GM23338 (cell line): ENCODE measurements at places on chromosomes 11 and 22. TPM values are rescaled to one million over a fixed set of nuclear protein-coding genes. Genes with fewer than 3 reads are reported as not detected.

TRPC6 gene
- 0.47 and 4.4 TPM in 2 replicates for total RNA-seq

UPB1 gene
- 0.16 TPM in 1 of 2 replicates, not detected in the other for total RNA-seq

RSF1 gene
- total RNA-seq = 42.4 and 51.2 TPM in 2 replicates

BAD gene
- 45.8 and 46.4 TPM in 2 replicates for total RNA-seq

GRM5 gene
- 0.23 and 0.45 TPM in 2 replicates for total RNA-seq

OR8U1 gene
- total RNA-seq = not detected in 2 replicates

SCN4B gene
- 1.7 and 3.0 TPM in 2 replicates for total RNA-seq

- H3K27me3 ChIP-seq = no peaks in the 10 kb centered on the region
- no peaks in the 10 kb centered on the region for H3K36me3 ChIP-seq
- peak; percentile 51 for DNase-seq
- peak overlapping the region; percentile 40 for H3K4me3 ChIP-seq
- no peak overlapping the region for H3K27ac ChIP-seq
Measured at GRCh38 chr22:27310966-27311697, 490.4 kb downstream of the MN1 start.

DNA sequence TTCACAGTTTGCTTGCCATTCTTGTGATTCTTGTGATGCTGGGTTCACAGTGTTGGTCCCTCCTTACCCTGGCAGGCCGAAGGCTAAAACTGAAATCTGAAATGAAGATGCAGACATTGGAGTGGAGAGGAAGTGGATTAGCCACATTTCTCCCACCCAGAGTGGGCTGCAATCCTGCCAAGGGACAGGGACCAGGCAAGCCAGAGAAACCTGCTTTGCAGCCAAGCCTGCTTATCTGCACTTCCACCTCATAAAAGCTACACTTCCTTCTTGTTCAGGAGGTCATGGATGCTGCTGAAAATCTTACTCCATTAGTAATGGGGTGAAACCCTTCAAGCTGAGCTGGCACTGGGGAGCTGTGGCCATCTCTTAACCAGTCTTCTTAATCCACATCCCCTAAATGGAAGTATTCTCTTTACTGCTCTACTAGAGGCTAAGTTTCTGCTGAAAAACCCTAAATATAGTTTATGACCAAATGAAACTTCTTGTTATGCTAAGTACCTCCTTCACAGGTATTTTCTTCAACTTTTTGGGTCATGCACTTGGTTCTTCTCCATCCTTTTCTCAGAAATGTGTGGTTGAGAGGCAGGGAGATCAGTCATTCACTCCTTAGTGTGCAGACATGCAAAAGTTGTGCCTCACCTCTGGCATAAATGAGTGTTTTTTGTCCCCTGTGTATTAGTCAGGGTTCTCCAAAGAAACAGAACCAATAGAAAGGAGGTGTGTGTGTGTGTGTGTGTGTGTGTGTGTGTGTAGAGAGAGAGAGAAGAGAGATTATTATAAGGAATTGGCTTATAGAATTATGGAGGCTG is 133.9 kb upstream of the BMAL1 start:
- no peak overlapping the region for H3K4me3 ChIP-seq
- no peak for DNase-seq
- H3K36me3 ChIP-seq = no peaks in the 10 kb centered on the region
- H3K4me1 ChIP-seq = no peaks in the 10 kb centered on the region
- no peaks in the 10 kb centered on the region for H3K27me3 ChIP-seq

GRCh38 chr11:27116684-27117083 is 76.1 kb downstream of the BBOX1 start:
- H3K4me1 ChIP-seq = no peaks in the 10 kb centered on the region
- H3K27ac ChIP-seq = no peak overlapping the region
- H3K36me3 ChIP-seq = no peaks in the 10 kb centered on the region
- DNase-seq = no peak

GRCh38 chr11:93392867-93393266 is 62.3 kb downstream of the DEUP1 start:
- no peaks in the 10 kb centered on the region for H3K27me3 ChIP-seq
- DNase-seq = no peak

DNA sequence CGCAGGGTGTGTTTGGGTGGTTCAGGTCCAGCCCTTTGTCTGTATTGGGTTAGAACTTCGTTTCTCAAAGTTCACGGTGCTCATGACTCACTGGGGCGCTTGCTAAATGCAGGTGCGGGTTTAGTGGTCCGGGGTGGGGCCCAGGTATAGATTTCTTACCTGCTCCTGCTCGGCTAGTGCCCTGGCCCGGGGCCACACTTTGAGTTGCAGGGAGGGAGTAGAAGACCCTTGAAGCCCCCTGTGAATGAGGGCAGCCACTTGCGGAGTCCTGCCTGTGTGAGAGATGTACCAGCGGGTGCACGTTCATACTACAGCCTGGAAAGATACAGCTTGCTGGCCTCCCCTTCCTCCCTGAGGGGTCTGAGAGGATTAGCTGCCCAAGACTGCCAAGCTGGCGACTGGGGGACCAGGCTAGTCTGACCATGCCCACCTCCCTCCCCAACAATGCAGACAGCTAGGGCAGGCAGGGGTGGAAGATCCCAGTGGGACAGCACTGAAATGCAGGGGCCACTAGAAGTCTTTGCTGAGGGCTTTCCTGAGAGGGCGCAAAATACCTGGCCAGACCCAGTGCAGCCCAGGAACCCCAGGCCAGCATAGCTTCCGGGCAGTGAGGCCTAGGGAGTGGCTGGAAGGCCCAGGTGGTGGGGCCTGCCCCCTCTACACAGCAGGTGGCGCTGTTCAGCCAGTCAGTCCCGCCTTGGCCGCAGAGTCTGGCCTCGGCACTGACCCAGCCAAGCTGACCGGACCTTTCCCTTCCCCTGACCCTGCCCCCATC is 5.1 kb upstream of the MYRF start:
- no peak overlapping the region for H3K4me3 ChIP-seq
- DNase-seq = peak; percentile 87
- no peaks in the 10 kb centered on the region for H3K36me3 ChIP-seq

DNA sequence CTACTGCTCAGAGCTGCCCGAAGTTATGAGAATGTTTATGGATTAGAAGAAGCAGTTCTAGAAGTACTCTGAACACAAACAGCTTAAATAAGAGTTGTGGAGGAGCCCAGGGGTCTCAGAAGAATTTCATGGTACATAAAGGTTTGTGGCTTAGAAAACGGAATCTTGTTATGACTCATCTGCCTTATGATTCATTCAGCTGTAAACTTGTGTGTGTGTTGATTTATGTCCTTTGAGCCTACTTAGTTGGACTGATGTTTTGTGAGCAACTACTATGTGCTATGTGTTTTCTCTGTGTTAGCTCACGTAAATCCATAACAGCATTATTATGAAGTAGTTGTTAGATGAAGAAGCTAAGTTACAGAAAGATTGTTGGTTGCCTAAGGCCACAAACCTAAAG is 203.7 kb downstream of the PGR start:
- H3K36me3 ChIP-seq = no peaks in the 10 kb centered on the region
- H3K4me1 ChIP-seq = no peaks in the 10 kb centered on the region
- no peak overlapping the region for H3K4me3 ChIP-seq
- H3K27me3 ChIP-seq = no peaks in the 10 kb centered on the region
- no peak overlapping the region for H3K27ac ChIP-seq

- DNase-seq = peak; percentile 91
- H3K36me3 ChIP-seq = no peaks in the 10 kb centered on the region
- H3K4me3 ChIP-seq = peak overlapping the region; percentile 67
- peaks cover 62% of the 10 kb centered on the region for H3K27me3 ChIP-seq
- H3K4me1 ChIP-seq = peaks cover 18% of the 10 kb centered on the region; the same call in 1 of the 2 replicates
Measured at GRCh38 chr22:29071261-29072045, 1.4 kb upstream of the KREMEN1 start.

GRCh38 chr22:39301926-39302325 is 17.5 kb downstream of the RPL3 start:
- no peaks in the 10 kb centered on the region for H3K36me3 ChIP-seq
- H3K4me1 ChIP-seq = peaks cover 18% of the 10 kb centered on the region; the same call in 1 of the 2 replicates
- no peak overlapping the region for H3K4me3 ChIP-seq
- H3K27ac ChIP-seq = no peak overlapping the region

- H3K27me3 ChIP-seq = no peaks in the 10 kb centered on the region
- no peaks in the 10 kb centered on the region for H3K4me1 ChIP-seq
- H3K4me3 ChIP-seq = no peak overlapping the region
- no peak for DNase-seq
Measured at GRCh38 chr11:46755962-46756361, 36.9 kb downstream of the F2 start.

- no peaks in the 10 kb centered on the region; the same call in 1 of the 2 replicates for H3K36me3 ChIP-seq
- no peak overlapping the region for H3K27ac ChIP-seq
- no peak overlapping the region for H3K4me3 ChIP-seq
- DNase-seq = no peak
- H3K4me1 ChIP-seq = no peaks in the 10 kb centered on the region
Measured at GRCh38 chr22:24816806-24817205, 10.8 kb downstream of the SGSM1 start.

GRCh38 chr11:92866679-92867282 is 102.7 kb upstream of the MTNR1B start:
- H3K4me3 ChIP-seq = no peak overlapping the region
- H3K4me1 ChIP-seq = no peaks in the 10 kb centered on the region
- no peak overlapping the region for H3K27ac ChIP-seq
- DNase-seq = peak; percentile 42
- no peaks in the 10 kb centered on the region for H3K36me3 ChIP-seq

DNA sequence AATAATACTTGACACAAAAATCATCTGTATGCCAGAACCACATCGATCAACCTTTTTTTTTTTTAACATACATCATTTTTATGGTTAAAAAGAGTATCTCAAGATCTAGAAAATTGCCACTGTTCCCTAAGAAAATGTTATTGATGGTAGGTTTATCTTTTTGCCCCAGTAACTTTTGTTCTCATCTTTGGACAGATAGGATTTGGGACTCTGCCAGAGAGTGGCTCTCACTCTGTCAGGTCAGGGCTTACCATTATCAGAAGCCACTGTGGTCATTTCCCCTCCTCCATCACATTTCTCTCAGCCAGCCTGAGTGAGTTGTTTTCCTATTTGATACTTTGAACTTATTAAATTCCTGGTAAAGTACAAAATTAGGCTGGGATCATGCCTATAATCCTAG is 47.9 kb upstream of the YWHAH start:
- no peak overlapping the region for H3K27ac ChIP-seq
- DNase-seq = no peak
- no peaks in the 10 kb centered on the region for H3K27me3 ChIP-seq
- H3K4me3 ChIP-seq = no peak overlapping the region
- H3K36me3 ChIP-seq = no peaks in the 10 kb centered on the region

DNA sequence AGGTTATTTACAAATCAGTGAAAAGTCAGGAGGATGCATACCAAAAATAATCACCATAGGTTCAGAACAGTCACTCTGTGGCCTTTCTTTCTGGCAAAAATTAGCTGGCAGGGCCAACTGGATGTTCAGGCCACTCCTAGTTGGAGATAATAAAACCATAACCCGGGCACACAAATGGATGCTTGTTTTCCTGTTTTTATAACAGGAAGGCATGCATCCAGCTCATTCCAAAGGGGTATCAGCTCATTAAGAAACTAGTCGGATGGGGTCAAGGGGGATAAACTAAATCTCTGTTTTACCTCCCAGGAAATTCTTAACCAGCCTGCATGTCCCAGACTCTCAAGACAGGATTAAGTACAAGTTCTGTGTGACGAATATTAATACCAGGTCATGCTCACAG is 81.0 kb downstream of the FBXO7 start:
- H3K4me3 ChIP-seq = no peak overlapping the region
- H3K27me3 ChIP-seq = no peaks in the 10 kb centered on the region
- H3K27ac ChIP-seq = no peak overlapping the region
- H3K36me3 ChIP-seq = no peaks in the 10 kb centered on the region

DNA sequence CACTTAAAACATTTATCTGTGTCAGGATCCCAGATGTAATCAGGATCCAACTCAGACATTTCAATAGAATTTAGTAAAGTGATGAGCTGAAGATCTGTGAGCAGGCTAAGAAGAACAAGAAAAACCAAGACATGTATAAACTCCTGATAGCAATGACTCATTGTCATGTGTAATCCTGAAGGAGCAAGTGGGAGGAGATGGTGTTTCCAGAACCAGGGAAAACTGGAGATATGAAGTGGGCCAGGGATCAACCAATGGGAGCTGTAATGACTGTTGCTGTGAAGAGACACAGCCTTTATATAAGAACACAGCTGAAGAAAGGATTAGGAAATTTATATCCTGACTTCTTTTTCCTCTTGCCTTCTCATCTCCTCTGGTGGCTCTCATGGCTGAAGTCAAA is 682.5 kb upstream of the ARHGAP42 start:
- H3K27ac ChIP-seq = no peak overlapping the region
- H3K27me3 ChIP-seq = no peaks in the 10 kb centered on the region
- no peaks in the 10 kb centered on the region for H3K36me3 ChIP-seq

DNA sequence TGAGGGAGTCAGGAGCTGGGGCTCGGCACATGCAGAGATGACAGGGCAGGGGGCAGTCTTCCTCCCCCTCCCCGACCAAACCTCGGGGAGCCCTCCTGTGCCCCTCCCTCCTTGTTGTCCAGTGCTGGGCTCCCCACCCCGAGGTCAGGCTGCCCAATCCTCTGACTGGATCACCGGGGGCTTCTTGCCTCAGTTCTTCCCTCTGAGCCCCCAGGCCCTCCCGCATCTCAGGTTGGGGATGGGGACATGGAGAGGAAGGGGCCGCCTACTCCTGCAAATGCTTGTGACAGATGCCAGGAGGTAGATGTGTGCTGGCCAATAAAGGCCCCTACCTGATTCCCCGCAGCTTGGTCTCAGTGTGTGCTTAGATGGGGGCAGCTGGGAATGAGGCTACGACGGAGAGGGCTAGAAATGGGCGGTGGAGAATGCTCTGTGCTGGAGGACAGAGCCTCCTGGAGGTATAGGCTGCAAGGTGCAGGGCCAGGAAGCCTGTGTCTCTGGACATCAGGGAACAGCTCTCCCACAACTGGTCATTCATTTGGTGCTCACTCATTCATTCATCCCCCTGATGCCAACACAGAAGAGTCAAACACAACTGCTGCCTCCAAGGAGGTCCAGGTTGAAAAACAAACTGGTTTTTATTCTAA is 8.4 kb downstream of the RHBDD3 start:
- peak; percentile 68 for DNase-seq
- H3K36me3 ChIP-seq = no peaks in the 10 kb centered on the region
- no peaks in the 10 kb centered on the region for H3K27me3 ChIP-seq
- H3K4me1 ChIP-seq = 0 out of 2 replicates have a peak, but pooled peaks cover 5% of the 10 kb centered on the region
- H3K27ac ChIP-seq = no peak overlapping the region

GRCh38 chr11:108025387-108026080 is 16.8 kb downstream of the CUL5 start:
- no peaks in the 10 kb centered on the region for H3K36me3 ChIP-seq
- no peaks in the 10 kb centered on the region for H3K27me3 ChIP-seq
- peak; percentile 52 for DNase-seq
- H3K4me3 ChIP-seq = no peak overlapping the region

DNA sequence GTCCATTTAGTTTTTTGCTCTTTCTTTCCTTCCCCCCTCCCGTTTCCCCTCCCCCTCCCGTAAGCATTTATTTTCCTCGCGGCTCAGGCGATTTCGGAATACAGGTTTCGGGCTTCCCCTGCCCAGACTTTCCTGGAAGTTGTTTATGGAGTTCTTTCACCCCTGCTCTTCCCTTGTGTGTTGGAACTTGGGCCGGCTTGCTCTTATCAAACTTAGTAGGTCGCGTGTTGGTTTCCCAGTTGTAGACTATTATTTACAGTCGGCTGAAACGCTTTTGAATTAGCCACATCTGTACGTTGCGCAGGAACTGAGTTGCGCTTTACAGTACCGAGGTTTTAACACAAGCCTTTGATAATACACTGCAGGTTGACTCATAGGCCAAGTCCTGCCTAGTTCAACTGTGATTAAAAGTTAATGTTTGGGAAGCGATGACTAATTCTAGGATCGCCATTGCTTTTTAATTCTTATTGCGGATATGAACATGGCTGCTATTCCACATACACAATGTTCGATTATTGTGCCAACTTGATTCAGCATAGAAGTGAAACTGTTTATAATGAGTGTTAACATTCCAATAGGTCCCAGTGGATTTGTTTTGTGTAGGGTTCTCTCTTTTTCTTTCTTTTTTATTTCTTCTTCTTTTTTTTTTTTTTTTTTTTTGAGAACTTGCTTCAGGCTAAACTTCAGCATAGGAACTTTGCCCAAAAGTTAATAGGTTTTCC is 1.7 kb downstream of the YAP1 start:
- no peak for DNase-seq
- no peaks in the 10 kb centered on the region for H3K36me3 ChIP-seq
- H3K27me3 ChIP-seq = peaks cover 10% of the 10 kb centered on the region; the same call in 1 of the 2 replicates
- H3K27ac ChIP-seq = peak overlapping the region; percentile 100
- H3K4me1 ChIP-seq = peaks cover 49% of the 10 kb centered on the region
